ENCODE measurements at places on chromosomes 1 and 21. TPM values are rescaled to one million over a fixed set of nuclear protein-coding genes. Genes with fewer than 3 reads are reported as not detected.

SPRR2E gene
- not detected for total RNA-seq

CYYR1 gene
- total RNA-seq: 13.0 TPM

NES gene
- total RNA-seq: 10.9 TPM

TEDDM1 gene
- total RNA-seq: not detected

KLF17 gene
- 0.16 TPM for total RNA-seq

OR2M3 gene
- not detected for total RNA-seq

KRTAP10-9 gene
- not detected for total RNA-seq
